Naive thymus-derived CD4-positive, alpha-beta T cell (primary cell): ENCODE measurements at places on chromosomes 5 and 9. TPM values are rescaled to one million over a fixed set of nuclear protein-coding genes. Genes with fewer than 3 reads are reported as not detected.

DNA sequence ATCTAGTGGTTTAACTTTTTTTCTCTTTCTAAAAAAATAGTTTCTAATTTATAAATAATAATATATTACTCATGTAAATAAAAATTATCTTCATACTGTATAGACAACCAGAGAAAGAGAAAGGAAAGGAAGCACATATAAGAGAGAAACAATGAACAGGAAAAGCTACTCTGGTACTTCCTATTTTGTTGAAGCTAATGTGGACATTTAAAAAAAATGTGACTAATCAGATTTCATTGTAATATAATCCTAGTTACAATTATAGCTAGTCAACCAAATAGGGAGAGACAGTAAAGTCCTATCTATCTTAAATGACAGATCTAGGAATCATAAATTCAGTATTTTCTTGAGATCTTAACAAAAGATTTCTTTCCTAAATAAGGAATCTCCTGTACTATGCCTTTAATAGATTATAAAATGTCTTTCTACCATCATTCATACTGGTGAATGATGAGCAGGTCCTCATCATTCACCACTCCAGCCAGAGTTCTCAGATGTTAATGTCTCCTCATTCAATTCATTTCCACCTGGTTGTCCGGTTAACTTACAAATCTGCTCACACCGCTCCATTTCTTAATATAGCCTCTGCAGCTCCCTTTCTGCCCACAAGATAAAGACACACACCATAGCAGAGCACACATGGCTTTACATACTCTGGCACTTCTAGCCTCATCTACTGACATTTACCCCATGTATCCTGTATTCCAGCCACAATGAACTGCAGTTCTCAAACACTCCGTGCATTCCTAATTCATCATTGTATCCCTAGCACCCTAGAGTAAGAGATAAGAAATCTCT is 30.9 kb downstream of the ZFR start:
- no peak for DNase-seq

GRCh38 chr9:121744687-121745395 is 93.4 kb downstream of the DAB2IP start:
- DNase-seq = no peak

The CSF2 gene
- not detected for total RNA-seq

- DNase-seq = peak; percentile 57
These were observed 1.6 kb downstream of the BSPRY start for GRCh38 chr9:113350937-113351336.

The CAMSAP1 gene
- total RNA-seq = 31.2 TPM

DNA sequence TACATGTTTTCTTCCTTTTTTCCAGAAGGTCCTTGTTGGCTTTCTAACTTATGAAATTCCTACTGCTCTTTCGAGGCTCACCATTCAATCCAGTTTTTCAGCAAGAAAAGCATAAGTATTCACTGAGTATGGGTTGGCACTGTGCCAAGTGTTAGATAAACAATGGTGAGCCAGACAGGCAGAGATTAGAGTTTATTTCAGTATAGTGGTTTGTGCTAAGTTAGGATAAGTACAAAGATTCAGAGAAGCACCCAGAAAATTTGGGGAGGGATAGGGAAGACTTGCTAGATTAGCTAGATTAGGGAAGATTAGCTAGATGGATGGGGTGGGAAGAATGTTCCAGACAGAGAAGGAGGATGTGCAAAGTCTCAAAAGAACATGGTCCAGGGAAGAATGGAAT is 122.9 kb downstream of the OXCT1 start:
- no peak for DNase-seq

GRCh38 chr5:154189256-154189818 is 1.2 kb upstream of the GALNT10 start:
- DNase-seq = no peak

DNA sequence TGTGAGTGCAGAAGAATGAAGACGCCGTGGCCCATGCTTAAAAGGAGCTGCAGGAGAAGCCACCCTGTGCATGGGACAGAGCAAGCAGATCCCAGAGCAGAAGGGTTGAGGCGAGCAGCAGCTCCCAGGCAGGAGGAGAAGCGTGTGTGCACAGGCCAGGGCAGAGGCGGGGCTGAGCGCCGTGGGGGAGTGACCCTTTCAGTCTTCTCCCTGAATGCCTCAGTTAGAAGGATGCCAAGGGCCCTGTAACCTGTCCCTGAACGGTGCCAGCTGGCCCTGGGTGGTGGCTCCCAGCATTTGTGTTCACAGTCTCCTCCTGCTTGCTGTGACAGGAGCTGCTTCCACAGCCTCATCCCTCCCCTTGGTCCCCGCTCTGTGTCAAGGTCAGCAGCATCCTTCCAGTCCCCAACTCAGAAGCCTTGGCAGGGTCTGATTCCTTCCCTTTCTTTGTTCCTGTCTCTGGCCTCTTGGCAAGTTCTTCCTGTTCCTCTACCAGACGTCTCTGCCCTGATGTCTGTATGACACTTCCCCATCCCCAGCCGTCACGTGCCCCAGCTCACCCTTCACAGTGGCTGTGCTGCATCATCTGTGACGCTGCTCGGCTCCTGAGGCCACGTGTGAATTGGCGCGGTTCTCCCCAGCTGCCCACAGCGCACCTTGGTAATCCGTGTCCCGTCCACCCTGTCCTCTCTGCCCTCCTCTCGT is 5.2 kb downstream of the EXOC3 start:
- no peak for DNase-seq

- no peak for DNase-seq
These were observed 42.2 kb upstream of the TUT7 start for GRCh38 chr9:86396412-86396811.

GRCh38 chr9:74645007-74645639 is 148.0 kb downstream of the RORB start:
- DNase-seq = no peak

- DNase-seq = no peak
These were observed 69.9 kb downstream of the C9orf57 start for GRCh38 chr9:71990466-71990865.

The DAB2 gene
- total RNA-seq = 1.0 TPM

DNA sequence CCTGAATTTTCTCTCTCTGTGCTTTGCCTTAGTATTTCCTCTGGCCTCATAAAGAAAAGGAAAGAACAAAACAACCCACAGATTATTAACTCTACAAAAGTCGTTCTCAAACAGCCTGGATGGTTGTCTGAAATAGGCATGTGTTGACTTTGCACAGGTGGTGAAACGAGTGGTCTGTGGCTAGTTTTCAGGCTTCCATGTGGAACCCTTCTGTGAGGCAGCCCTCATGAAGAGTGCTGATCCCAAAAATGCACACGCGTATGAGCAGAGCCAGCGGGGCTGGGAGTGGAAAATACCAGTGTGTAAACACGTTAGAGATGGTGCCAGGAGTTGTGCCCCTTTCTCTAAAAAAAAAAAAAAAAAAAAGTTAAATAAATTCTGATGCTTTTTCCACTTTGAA is 4.9 kb upstream of the PSAT1 start:
- no peak for DNase-seq

The FOCAD gene
- 31.4 and 33.7 TPM in 2 replicates for total RNA-seq

GRCh38 chr9:84166891-84167290 is 173.7 kb downstream of the SLC28A3 start:
- no peak for DNase-seq

- DNase-seq = no peak
These were observed 28.7 kb upstream of the SNX24 start for GRCh38 chr5:122816756-122817155.

GRCh38 chr9:73216100-73216499 is 64.4 kb downstream of the ANXA1 start:
- no peak for DNase-seq

The CYLC2 gene
- total RNA-seq = not detected

The PCDHB13 gene
- not detected in 2 replicates for total RNA-seq

The ARSB gene
- 5.3 TPM for total RNA-seq

The TMEM174 gene
- total RNA-seq = not detected

GRCh38 chr9:79542735-79543620 is 28.8 kb upstream of the TLE4 start:
- DNase-seq = no peak

- no peak for DNase-seq
These were observed 144.2 kb downstream of the PCSK1 start for GRCh38 chr5:96288845-96289185.

GRCh38 chr5:56686337-56687195 is 128.8 kb upstream of the MAP3K1 start:
- no peak for DNase-seq

The TLX3 gene
- total RNA-seq = not detected

- no peak for DNase-seq
These were observed 284.9 kb upstream of the COX7C start for GRCh38 chr5:86332851-86333250.

DNA sequence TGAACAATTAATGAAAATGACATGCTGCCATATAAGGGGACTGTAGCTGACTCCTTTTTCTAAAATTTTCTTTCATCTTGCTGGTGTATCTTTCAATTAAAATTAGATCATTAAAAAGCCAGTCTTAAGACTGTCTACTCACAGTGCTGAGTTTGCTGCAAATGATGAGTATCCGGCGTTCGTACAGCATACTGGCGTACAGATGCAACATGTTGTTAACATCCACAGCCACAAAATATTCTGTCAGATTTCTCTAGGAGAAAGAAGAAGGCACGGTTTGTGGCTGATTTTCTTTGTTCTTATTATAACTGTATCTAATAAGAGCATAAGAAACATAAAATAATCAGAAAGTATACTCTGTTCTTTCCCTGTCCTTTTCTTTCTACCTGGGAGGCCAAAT is 278.1 kb downstream of the DENND1A start:
- DNase-seq = no peak

GRCh38 chr9:110183208-110184145 is 24.5 kb downstream of the C9orf152 start:
- no peak for DNase-seq

The DDX4 gene
- not detected for total RNA-seq

GRCh38 chr9:114276908-114277821 is 45.7 kb upstream of the ORM1 start:
- DNase-seq = no peak

The DPP7 gene
- 270 and 271 TPM in 2 replicates for total RNA-seq

DNA sequence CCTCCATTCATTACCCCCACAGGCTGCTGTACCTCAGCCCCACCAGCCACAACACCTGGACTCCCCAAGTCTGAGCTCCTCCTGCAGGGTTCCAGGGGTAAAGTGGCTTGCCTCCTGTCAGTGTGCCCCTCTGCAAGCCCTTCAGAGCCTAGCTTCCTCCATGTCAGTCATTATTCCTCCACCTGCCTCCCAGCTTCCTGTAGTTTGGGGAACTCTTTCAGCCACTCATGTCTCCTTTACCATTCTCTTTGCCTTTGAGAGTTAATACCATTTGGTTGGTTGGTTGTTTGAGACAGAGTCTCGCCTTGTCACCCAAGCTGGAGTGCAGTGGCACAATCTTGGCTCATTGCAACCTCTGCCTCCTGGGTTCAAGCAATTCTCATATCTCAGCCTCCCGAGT is 36.2 kb downstream of the IRF1 start:
- DNase-seq = no peak

The MCIDAS gene
- not detected in 2 replicates for total RNA-seq

DNA sequence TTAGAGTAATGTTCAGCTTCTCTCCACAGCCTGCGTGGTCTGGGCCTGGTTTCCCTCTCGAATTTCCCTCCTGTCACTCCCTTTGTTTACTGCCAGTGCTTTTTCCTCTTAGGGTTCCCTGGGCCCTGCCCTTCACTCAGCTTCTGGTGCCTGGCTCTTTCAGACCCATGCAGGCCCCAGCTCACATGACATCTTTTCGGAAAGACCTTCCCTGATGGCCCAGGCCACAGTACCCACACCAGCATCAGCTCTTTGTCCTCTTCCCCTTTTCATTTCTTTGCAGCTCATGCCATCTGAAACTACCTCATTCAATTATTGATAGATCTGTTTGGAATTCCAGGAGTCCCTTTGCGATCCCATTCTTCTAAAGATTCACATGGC is 68.1 kb upstream of the ABL1 start:
- no peak for DNase-seq

The PCAT7 gene
- total RNA-seq = not detected in 2 replicates

DNA sequence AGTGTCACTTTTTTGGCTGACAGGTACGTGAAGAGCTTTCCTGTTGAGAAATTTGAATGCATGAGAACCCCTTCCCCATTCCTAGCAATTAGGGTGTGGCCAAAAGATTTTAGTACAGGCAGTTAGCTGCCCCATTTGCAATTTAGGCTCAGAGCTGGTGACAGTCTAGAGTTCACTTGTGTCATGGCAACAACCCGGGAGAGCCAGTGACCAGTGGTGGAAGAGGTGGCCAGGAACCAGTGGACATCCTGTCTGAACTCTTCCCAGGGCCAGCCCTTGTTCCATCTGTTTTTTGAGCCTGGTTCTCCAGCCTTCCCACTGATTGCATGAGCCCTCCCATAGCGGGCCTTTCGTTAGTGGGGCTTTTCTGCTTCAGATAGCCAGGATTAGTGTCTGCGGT is 2.5 kb upstream of the NEUROG1 start:
- DNase-seq = no peak

The PTGDS gene
- total RNA-seq = 2.1 TPM

GRCh38 chr5:68169903-68170302 is 45.7 kb upstream of the PIK3R1 start:
- no peak for DNase-seq

The S1PR3 gene
- 0.19 TPM for total RNA-seq

The RASGEF1C gene
- not detected in 2 replicates for total RNA-seq

GRCh38 chr5:124297826-124298225 is 448.6 kb downstream of the ZNF608 start:
- no peak for DNase-seq

The MOCS2 gene
- total RNA-seq = 12.8 TPM

The SLC1A3 gene
- total RNA-seq = 0.32 TPM

The PCDHA1 gene
- total RNA-seq = not detected

DNA sequence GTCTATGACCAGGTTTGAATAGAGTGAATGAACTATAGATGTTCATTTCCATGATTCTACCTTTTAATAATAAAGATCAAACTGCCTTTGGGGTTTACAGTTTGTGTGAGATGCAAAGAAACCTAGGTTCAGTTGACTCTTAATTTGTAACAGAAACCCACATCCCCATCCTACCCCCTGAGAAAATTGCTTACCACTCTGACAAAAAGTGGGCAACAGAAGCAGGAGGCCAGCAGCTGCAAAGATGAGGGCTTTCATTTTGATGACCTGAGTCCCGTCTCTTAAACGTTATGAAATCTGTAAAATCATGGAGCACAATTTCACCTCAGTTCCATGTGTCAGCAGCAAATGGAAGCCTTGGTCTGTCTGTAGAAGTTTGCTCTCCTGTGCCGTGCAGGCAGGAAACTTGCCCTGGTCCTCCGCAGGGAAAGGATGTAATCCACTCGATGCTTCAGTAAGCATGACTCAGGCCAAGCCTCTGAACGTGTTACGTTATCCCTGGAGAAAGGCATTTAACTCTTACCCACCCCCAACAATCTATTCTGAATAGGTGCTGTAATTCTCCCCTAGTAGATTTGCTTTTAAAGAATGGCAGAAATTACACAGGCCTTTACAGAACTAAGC is at the start of gene F2RL2:
F2RL2 (minus strand) TSS at position 431 of the 624 bp plus-strand sequence; CDS start at position 258, 173 bp downstream.
- DNase-seq = no peak

DNA sequence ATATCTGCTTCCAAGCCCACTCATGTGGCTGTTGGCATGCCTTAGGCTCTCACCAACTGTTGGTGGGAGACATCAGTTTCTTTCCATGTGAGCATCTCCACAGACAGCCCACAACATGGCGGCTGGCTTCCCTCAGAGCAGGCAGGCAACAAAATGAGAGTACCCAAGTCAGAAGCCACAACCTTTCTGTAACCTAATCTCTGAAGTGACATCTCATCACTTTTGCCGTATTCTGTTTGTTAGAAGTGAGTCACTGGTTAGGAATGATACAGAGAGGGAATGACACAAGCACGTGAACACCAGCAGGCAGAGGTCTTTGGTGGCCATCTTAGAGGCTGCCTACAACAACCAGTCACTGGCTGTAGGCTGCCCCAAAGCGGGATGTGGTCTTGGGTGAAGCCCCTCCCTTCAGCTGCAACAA is 88.6 kb upstream of the RASGRF2 start:
- peak; percentile 37 for DNase-seq

The CCL19 gene
- total RNA-seq = not detected

The PCDHA8 gene
- total RNA-seq = not detected
